ENCODE measurements at places on chromosomes 7 and 10.

DNA sequence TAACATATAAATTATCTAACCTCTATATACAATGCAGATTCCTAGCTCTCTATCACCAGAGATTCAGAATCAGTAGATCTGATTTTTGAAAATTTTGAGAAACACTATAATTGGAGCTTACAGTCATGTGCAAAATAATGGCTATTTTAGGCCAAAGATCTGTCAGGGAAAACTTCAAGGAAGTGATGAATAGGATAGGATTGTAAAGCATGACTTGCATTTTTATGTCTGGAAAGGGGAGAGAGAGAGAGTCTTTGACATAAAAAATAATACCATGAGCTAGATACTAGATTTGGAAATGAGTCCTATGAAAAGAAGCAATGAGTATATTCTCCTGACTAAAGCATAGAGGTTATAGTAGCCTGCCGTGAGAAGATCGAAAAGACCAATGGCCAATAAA lies 181.1 kb downstream of the SDHAF3 start:
- no peak for DNase-seq

GRCh38 chr7:34452363-34452762 lies 205.7 kb upstream of the NPSR1 start:
- DNase-seq: no peak

DNA sequence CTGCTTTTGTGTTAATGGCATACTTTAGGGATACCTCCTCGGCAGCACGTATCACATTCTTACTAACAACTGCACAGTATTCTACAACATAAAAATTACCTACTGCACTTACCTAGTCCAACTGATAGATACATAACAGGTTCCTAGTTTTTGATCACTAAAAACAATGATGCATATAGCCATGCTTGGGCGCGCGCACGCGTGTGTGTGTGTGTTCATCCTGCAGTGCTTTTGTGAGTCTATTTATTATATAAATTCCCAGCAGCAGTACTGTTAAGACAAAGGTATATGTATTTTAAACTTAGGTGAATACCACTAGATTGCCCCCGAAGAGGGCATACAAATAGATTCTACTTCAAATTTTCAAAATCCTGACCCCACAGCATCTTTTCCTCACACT lies 181.4 kb downstream of the ELMO1 start:
- no peak for DNase-seq

DNA sequence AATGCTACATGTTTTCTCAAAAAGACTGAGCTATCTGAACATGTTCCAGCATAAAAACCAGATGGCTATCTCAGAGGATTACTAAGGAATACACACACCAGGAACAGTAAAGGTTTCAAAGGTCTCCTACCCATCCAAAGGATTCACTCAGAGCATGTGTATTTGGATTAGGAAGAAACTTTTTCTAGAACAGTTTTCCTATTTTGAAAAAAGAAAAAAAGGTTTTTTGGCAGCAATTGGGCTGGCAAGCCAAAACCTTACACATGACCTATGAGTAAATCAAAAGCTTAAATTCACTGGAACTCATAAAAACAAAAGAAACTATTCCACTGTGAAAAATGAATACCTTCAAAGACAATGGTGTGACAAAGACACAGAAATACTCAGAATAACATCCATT lies 9.6 kb downstream of the TPK1 start:
- no peak for DNase-seq

- DNase-seq: no peak
Observed at GRCh38 chr10:86044029-86044428, 322.6 kb downstream of the GRID1 start.

GRCh38 chr10:113957013-113957412 lies 86.7 kb upstream of the ADRB1 start:
- no peak for DNase-seq

- no peak for DNase-seq
Observed at GRCh38 chr7:27030393-27031050, 65.3 kb downstream of the HOXA1 start.

GRCh38 chr10:124565565-124566221 lies 104.1 kb downstream of the LHPP start:
- DNase-seq: peak; percentile 2

Data from CD14-positive monocyte (primary cell).